T-helper 2 cell (primary cell): ENCODE measurements at places on chromosomes 6 and 20.
A peak's percentile ranks its signal among the peaks of the same experiment; 100 is the strongest.

GRCh38 chr6:14339711-14340584 lies 222.4 kb downstream of the CD83 start:
- no peak for DNase-seq

- DNase-seq, result no peak
Measured at GRCh38 chr6:12114055-12114503, 102.0 kb downstream of the HIVEP1 start.

DNA sequence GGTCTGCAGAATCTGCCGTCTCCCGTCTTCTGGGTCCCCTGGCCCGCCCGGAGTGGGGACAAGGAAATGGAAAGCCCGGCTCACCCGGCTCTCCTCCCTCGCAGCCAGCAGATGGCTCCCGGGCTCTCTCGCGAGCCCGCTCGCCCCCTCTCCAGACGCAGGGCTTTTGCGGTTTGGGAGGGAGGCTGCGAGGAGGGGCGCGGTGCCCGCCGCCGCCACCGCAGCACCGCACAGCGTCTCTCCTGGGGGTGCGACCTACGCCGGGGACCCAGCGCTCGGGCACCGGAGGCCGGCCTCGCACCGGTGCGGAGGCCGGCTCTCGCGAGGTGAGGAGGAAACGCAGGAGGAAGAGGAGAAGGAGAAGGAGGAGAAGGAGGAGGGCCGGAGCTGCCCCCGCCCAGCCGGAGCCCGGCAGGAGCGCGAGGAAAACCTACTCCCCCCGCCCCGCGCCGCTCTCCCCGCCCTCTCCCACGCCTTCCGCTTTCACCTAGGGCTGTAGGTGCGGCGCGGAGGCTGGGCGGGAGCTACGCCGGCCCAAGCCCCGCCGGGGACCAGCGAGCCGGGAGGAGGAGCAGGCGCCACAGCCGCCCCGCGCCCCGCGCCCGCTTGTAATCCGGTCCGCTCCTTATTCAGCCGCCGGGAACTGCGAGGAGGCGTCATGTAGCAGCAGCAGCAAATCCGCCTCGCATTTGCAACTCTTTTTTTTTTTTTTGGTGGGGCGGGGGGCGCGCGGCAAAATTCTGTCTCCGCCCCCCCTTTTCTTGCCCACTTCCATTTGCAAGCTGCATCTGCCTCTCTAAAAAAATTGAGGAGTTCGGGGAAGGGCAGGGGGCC lies at the start of gene CARMIL1:
Gene CARMIL1, plus strand, starts transcription at position 461 of the 834 bp plus-strand sequence. CDS start 422 bp downstream, outside the sequence.
- peak; percentile 66 for DNase-seq

GRCh38 chr6:154488248-154488593 lies 22.3 kb downstream of the CNKSR3 start:
- DNase-seq, result no peak

DNA sequence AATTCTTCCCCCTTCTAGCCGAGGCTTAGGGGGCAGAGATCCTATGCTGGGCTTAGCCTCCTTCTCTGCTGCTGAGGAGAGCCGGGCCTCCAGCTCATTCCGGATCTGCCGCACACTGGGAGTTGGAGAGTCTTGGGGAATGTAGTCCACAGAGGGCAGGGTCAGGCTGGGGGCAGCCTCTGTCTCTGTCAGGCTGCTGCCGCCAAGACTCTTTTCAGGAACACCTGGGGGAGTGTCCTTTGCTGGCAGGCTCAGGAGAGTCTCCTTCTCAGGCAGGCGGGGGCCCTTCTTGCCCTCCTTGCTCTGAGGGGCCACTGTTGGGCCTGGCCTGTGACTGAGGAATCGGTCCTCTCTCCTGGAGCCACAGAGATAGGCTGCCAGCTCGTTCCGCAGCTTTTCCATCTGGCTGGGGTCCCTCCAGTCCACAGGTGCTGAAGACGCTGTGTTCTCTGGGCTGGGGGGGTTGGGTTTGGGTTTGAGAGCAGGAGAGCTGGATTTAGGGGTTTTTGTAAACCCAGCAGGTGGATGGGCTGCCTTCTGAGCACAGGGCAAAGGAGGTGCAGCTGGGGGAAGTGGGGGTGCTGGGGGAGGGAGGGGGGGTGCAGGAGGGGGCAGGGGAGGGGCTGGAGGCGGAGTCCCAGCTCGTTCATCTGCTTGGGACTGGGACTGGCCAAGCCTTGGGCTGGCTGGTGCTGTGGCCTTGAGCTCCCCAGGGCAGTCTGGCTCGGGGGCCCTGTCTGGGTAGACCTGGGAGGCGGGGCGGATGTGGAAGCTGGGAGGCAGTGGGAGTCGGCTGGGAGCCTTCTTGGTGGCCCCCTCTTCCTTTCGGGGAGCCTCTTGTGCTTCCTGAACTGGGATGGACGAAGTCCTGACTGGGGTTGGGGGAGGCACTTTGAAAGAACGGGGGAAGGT lies 36.1 kb downstream of the C6orf132 start:
- DNase-seq, result no peak

DNA sequence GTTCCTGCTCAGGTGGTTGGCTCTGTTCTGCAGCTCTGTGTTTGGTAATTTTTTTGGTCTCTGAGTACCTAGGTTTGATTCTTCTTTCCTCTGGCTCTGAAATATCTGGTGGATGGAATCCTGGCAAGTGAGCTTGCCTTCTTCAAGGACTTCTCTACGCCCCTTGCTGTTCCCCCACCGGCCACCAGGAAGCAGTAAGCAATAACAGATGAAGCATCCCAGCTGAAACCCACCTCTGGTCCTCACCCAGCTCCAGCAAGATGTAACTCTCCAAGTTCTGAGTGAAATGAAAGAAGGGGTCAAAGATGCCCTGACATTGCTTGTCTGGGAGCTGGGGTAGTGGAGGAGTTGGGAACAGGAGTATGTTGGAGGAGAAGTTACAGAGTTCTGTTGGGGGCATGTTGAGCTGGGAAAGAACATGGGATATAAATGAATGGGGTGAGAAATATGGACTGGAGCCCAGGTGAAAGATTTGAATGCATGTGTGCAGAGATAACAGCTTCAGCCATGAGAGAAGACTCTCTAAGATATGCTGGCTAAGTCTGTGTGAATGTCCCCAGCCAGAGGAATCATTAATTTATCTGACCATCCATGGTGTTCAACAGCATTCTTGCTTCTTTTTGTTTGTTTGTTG lies 51.3 kb upstream of the GLP1R start:
- DNase-seq, result no peak

GRCh38 chr20:34538671-34539123 lies 19.8 kb upstream of the MAP1LC3A start:
- peak; percentile 43 for DNase-seq

DNA sequence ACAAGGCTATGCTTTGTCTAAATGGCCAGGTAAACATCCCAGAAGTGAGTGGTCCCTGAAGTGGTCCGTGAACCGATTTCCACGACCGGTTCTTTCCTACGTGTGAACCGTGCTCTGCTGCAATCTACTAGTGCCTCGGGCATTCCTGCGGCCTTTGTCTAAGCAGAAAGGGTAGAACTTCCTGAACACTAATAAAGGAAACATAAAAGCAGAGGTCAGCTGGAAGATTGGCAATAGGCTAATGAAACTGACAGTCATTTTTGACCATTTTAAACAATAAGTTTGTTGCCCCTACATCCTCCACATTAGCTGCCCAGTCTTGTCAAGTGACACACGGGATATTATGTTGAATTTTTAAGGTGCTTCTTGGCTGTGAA lies 410.0 kb downstream of the PLCB1 start:
- no peak for DNase-seq
